MM.1S (cell line): ENCODE measurements at places on chromosomes 1 and 21.

GRCh38 chr1:23727362-23727811, 15.9 kb upstream of the ELOA start:
- no peak for DNase-seq

- no peak for DNase-seq
Measured at GRCh38 chr1:53293123-53293522, 34.7 kb downstream of the LRP8 start.

DNA sequence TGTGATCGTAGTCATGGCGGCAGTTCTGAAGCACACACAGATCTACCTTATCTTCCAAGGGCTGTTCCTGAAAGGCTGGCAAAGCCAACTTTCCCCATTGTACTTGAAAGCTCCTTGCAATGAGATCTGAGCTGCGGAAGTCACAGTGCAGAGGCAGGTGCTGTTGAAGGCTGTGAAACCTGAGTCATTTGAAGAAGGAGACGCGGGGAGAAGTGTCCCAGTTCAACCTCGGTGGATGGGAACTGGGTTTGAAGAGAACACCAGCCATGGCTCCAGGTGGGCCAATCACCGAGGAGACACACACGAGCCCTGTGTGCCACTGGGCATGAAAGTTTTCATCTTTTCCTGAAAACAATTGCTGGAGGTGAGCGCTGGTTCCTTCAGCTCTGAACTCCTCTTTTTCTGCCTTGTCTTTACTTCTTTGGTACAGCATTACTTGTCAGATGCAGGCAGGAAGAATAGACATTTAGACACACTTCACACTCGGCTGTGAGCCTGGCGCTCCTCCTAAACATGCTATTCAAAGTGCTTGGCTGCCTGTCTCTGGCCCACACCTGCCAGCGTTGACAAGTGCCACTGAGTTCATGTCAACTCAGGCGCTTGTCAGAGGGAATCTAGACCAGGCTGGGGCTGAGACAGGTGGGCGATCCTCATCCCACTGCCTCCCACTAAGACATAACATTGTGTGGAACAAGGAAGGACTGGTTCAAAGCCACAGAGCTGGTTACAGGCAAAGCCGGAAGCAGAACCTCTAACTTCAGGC, 25.7 kb upstream of the PDE9A start:
- no peak for DNase-seq

DNA sequence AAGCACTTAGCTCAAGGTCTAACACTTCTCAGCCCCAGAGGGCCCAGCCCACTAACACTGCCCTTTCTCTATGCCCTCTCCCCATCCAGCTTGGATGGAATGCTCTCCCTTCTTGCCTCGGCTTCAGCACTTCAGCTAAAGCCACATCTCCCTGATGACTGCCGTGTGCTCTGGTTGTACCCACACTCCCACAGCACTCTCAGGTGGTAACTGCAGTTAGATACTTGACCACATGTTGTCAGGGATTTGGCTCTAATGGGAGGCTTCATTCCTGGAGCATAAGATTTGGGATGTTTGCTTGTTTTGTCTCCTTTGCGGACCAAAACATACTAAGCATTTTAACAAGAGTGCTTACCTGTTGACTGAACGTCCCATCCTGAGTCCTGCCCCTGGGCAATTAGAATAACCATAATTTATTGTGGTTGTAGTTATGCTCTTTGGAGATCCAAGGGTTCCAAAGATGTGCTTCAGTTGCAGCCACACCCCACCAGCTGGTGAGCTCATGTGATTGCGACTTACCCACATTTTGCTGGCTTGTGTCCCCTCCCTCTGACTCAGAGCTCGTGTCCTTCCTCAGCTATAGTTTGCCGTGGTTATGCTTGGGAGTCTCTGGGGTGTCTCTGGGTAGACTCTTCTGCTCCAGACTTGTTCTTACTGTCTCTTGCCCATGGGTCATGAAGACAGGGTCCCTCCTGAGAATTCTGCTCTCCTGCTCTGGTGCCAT, 7.7 kb upstream of the SLC26A9 start:
- DNase-seq, result no peak

- DNase-seq, result peak; percentile 73
Measured at GRCh38 chr1:220420726-220421125, 107.2 kb upstream of the MARK1 start.

DNA sequence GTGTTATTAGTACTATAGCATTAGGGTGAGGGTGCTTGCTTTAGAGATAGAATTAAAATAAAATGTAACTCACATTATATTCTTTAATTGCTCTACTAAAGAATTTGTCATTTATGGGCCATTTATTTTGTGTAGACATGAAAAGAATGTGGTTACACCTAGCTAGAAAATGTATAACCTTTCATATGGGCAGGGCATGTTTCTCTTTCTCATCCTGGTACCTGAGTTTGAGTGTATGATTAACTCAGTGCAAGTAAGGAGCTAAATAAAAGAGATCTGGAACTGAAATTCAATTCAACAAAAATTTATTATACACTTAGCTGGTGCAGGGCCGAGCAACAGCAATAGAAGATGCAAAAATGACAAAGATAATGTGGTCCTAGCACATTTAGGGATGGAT, 47.4 kb downstream of the MAP3K7CL start:
- DNase-seq, result no peak

DNA sequence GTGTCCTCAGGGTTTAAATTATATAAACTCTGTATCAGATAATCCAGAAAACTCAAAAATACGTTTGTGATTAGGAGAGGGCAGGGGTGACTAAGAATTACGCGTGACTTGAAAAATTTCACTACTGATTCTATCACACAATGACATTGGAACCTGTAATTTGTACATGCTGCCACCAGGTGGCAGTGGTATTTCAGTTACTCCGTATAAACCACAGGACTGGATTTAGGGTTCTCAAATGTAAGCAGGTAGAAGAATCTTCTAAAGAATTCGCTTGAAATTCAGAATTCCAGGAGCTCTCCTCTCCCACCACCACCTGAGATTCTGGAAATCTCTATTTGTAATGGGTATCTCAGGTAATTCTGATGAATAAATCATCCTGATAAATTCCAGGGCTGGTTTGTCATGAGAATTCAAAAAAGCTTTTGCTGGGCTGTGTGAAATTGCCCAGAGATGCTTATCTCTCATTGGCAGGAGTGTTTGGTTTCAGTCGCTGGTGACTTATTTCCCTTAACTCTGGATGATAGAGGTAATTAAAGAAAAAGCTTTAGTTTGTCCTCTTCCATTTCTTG, 1.7 kb upstream of the KRTAP7-1 start:
- peak; percentile 70 for DNase-seq

DNA sequence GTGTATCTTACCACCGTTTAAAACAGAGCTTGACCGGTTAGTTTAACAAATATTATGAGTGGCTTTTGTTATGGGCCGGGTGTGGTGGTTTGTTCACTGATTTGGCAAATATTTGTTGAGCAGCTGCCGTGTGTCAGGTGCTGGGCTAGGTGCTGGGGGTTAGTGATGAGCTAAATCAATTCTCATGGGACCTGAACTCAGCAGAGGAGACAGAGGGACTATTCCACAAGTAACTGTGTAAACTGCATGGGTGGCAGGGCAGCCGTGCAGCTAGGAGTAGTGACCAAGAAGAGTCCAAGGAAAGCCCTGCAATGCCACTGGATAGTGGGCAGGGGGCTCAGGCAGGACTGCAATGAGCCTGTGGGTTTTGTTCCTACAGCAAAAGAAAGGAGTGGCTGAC, 11.2 kb upstream of the C2CD2 start:
- no peak for DNase-seq

DNA sequence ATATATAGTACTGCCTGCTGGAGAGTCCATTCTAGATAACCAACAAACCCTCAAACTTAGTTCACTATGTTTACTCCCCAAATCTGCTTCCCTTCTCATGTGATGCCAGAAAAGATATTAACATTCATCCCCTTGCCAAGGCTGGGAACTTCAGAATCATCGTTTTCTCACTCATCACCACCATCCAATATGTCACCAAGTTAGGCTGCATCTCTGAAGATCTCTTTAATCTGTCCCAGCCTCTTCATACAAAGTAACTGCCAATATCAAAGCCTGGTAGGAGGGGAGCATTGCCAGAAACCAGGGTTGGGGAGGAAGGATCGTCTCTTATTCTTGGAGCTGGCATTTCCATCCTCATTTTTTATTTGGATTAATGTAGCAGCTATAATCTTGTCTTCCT, 71.6 kb downstream of the XCL2 start:
- DNase-seq, result no peak
